CD4-positive, alpha-beta memory T cell (primary cell): ENCODE measurements at places on chromosomes 13 and 19.
A peak's percentile ranks its signal among the peaks of the same experiment; 100 is the strongest.

- no peak for DNase-seq
These were observed 648.5 kb downstream of the PCDH9 start for GRCh38 chr13:66581675-66582074.

DNA sequence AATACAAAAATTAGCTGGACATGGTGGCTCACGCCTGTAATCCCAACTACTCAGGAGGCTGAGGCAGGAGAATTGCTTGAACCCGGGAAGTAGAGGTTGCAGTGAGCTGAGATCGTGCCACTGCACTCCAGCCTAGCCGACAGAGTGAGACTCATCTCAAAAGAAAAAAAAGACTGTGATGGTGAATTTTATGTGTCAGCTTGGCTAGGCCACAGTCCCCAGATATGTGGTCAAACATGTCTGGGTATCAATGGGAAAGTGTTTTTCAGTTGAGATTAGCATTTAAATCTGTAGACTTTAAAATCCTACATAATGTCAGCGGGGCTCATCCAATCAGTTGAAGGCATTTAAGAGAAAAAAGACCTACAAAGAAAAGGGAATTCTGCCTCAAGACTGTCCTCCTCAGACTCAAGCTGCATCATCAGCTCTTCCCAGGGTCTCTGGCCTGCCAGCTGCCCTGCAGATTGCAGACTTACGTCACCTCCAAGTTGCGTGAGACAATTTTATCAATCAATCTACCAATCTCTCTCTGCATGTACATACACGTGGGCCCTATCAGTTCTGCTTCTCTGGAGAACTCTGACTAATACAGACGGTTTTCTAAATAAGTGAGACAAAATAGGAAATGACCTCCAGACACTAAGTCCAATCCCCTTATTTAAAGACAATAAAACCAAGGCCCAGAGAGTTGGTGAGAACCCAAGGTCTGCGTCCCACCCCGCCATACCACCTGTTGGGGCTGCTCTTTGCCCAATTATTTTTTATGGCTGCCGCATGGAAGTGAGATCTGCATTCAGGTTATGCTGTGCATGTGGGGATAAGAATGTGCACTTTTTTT, 99.2 kb downstream of the ABCC4 start:
- no peak for DNase-seq

DNA sequence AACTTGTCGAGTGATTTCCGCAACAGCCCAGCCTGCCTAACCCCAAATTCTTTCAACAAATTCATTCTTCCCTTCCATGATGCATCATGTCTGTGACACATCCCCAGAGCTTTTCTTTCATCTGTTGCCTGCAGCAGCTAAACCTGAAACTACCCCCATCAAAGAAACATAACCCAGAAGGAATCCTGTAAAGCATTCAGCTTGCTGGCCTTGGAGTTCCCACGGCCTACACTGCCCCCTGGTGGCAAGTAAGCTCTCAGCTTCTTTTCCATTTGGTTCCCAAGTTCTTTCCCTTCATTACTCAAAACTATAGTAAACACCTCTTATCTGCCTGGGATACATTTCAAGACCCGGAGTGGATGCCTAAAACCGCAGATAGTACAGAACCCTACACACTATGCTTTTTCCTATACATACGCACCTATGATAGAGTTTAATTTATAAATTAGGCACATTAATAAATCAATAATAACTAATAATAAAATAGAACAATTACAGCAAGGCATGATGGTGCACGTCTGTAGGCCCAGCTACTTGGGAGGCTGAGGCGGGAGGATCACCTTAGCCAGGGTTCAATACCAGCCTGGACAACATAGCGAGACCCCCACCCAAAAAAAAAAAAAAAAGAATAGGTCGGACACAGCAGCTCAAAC, 7.4 kb downstream of the ETHE1 start:
- DNase-seq: peak; percentile 78

GRCh38 chr13:42276683-42277082, 4.7 kb downstream of the AKAP11 start:
- DNase-seq: no peak

DNA sequence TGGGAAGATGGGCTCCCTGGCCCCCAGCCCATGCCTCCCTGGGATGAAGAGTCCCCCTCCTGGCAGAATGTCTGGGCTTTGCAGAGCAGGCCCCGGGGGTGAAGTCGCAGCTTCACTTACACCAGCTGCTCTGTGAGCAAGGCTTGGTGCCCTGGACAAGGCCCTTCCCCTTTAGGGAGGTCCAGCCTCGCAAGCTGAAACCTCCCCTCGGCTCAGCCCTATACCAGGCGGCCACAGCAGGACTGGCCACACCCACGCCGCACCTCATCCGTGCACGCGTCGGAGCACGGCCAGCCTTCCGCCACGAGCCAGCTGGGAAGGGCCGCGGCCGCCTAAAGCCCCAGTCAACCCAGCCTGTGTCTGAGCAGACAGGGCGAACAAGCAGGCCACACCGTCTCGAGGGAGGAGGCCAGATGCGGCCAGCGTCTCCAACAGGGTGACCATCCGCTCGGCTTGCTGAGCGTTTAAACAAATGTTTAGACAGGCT, 83.2 kb upstream of the MCF2L start:
- DNase-seq: no peak

GRCh38 chr19:10603084-10603872, 16.2 kb upstream of the AP1M2 start:
- DNase-seq: peak; percentile 83

GRCh38 chr13:114152285-114152645, 19.8 kb upstream of the RASA3 start:
- DNase-seq: no peak

DNA sequence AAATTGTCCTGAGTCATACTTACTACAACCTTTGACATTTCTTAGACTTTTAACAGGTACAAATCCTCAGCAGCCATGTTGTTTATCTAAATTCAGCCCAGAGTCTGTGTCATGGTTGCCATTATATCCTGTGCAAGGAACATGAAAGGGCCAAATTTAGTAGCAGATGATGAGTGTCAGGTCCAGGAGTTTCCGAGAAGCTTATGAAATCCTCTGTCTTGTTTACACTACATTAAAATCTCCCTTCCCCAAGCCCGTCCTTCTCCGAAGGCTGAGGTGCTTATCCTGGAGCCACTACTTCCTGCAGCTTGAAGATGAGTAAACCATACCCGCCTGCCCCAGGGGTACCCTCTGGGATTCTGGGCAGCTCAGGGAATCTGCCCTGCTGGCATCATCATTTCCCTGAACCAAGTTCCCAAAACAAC, 102.6 kb upstream of the SERP2 start:
- DNase-seq: no peak

DNA sequence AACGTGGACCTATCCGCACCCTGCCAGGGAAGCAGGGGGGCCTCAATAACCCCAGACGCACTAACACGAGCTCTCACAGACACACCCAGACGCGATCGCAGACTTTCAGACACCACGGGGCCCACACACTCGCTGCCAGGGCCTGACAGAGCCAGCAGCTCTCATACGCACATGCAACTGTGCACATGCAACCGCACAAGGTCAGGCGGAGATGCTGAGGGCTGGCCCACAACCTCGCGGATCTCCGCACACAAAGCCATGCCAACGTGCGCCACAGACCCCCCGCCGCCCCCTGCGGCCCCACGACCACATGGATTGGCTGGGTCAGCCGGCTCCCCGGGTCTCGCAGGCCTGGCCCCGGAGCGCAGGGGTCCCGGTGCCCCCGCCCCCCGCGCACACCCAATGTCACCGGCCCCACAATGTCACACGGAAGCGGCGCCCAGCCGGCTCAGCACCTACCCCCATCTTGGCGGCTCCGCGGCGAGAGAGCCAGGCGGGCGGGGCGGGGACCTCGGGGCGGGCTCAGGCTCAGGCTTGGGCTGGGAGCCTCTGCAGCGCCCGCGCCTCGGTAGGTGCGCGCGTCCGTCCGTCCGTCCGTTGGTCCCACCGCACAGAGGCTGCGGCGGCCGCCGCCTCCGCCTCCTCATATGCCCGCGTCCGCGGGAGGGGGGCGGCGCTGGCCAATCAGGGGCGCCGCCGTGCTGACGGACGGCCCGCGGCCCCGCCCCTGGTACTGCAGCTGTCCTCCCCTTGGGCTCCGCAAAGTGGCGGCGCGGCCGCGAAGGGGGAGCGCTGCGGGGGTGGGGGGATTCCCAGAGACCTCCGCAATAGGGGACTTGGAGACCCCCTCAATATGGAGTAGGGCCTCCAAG, at the start of gene ATP1A3:
Gene ATP1A3 (minus strand): TSS at position 619 of the 872 bp plus-strand sequence. CDS start 154 bp downstream, at position 465.
- DNase-seq: peak; percentile 50

GRCh38 chr13:101698400-101698799, 245.9 kb downstream of the ITGBL1 start:
- DNase-seq: no peak

DNA sequence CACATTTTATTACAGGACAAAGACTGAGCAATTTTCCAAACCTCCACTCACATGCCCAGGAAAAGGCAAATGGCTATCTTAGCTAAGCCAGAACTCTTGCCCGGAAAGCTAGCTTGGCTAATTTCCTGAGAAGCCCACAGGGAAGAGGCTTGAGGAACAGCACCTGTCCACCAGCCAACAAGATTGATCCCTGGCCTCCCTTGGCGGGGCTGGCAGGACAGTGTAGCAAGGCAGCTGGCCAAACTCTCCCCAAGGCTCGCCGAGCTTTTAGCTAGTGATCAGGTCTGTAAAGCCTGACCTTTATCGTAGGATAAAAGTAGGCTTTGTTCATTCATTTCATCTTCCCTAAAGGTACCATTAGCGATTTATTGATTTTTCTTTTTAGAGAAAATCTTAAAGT, 101.4 kb downstream of the UQCRFS1 start:
- DNase-seq: no peak

DNA sequence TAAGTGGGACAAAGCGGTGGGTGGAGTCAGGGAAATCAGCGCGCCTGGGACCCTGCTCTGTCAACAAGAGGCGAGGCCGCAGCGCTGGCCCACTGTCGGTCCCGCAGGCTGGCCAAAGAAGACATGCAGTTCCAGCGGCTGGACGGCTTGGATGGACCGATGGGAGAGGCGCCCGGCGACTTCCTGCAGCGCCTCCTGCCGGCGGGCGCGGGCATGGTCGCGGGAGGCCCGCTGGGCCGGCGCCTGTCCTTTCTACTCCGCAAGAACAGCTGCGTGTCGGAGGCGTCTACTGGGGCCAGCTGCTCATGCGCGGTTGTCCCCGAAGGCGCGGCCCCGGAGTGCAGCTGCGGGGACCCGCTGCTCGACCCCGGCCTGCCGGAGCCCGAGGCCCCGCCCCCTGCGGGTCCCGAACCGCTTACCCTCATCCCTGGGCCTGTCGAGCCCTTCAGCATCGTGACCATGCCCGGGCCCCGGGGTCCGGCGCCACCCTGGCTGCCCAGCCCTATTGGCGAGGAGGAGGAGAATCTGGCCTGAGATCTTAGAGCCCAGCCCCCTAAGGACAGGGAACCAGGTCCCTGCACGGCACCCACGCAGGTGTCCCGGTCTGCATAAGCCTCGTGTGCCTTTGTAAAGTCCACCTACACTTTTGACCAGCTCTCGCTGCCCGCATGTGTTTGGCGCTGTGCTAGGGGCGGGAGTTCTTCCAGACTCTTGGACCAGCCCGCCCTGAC, 6.1 kb downstream of the BEST2 start:
- DNase-seq: peak; percentile 56

- no peak for DNase-seq
These were observed 7.0 kb upstream of the ZNF444 start for GRCh38 chr19:56133858-56134653.

GRCh38 chr19:50313812-50314536, 15.2 kb downstream of the KCNC3 start:
- no peak for DNase-seq

DNA sequence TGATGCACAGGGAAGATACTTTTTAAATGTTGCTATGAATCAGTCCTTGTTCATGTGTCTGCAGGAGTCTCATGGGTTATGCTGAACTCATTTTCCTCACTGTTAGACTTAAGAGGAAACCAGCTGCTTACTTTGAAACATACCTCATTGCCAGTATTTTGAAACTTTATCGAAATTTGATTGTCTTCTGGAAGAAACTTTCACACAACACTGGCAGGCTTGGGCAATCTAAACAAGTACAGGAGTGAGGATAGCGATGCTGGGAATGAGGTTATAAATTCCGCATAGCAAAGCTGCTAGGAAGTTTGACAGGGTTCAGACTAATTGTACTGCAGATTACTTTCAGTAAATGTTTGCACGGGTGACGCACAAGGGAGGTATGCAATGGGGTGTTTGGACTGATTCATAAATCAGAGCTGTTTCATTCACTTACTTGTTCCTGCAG, 245.7 kb downstream of the DNAJC15 start:
- no peak for DNase-seq

- peak; percentile 35 for DNase-seq
These were observed 15.4 kb upstream of the PRR19 start for GRCh38 chr19:42286349-42287016.

DNA sequence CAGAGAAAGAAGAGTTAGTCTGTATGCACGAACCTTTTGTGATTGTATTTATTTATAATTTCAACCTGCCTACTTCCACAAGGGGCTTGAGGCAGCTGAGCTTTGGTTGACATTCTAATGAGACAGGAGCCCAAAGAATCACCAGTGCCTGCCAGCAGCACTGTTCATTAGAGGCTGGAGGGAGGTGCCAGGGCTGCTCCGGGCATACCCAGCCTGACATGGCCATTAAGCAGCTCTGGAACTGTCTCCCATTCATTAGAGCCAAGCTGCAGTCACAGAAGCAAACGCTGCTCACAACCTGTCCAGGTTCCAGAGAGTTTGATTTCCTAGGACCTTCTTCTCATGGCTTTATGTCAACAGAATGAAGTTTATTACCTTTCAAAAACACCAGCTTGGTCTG, 425.5 kb downstream of the RFC3 start:
- no peak for DNase-seq

DNA sequence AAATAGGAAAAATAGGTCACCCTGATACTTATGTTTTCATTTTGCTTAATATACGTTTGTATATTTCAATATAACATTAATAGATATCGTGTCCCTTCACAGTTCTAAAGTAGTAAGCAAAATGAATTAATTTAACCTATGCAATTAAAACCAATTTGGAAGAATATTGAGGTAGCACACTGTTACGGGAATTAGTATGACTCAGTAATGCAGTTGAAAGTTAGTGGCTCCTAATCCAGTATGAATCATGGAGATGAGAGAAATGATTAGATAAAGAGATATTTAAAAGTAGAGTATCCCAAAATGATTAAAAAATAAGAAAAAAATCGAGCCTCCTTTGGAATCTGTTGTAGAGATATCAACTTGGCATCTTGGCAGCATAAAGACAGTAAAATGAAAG, 177.0 kb upstream of the SLITRK6 start:
- DNase-seq: no peak

GRCh38 chr19:18725841-18726770, 42.6 kb downstream of the CRTC1 start:
- no peak for DNase-seq

GRCh38 chr13:21673789-21674489, 3.1 kb downstream of the FGF9 start:
- peak; percentile 63 for DNase-seq

GRCh38 chr19:55493052-55493644, 4.9 kb downstream of the SSC5D start:
- no peak for DNase-seq
